Hair follicle dermal papilla cell (primary cell): ENCODE measurements at places on chromosomes 1 and 21. TPM values are rescaled to one million over a fixed set of nuclear protein-coding genes. Genes with fewer than 3 reads are reported as not detected.

C1orf94 gene
- under 0.01 TPM in 1 of 2 replicates, not detected in the other for total RNA-seq

C1orf74 gene
- total RNA-seq: 1.8 and 1.9 TPM in 2 replicates

HRNR gene
- under 0.01 TPM in 1 of 2 replicates, not detected in the other for total RNA-seq

BNIPL gene
- under 0.01 and 0.12 TPM in 2 replicates for total RNA-seq

CFHR5 gene
- not detected in 2 replicates for total RNA-seq

RBBP5 gene
- total RNA-seq: 19.6 and 19.8 TPM in 2 replicates

CCDC190 gene
- total RNA-seq: 0.16 and 0.49 TPM in 2 replicates

FMO2 gene
- 6.2 and 12.0 TPM in 2 replicates for total RNA-seq

C8A gene
- not detected in 2 replicates for total RNA-seq

PTGS2 gene
- total RNA-seq: 9.1 and 17.4 TPM in 2 replicates

MXRA8 gene
- total RNA-seq: 621 and 684 TPM in 2 replicates

ZBTB8A gene
- 7.7 and 8.6 TPM in 2 replicates for total RNA-seq

DNM3 gene
- 9.7 and 11.0 TPM in 2 replicates for total RNA-seq

SYTL1 gene
- total RNA-seq: 0.24 and 0.81 TPM in 2 replicates

CFAP141 gene
- total RNA-seq: not detected in 2 replicates

ADORA1 gene
- 1.3 and 5.5 TPM in 2 replicates for total RNA-seq

AKNAD1 gene
- 0.49 TPM in 1 of 2 replicates, not detected in the other for total RNA-seq

OR2T2 gene
- total RNA-seq: not detected in 2 replicates

NUP210L gene
- 0.12 and 0.16 TPM in 2 replicates for total RNA-seq

KCNJ9 gene
- not detected in 2 replicates for total RNA-seq

PADI3 gene
- total RNA-seq: 0.12 TPM in 1 of 2 replicates, not detected in the other

HPCA gene
- total RNA-seq: 0.16 and 0.49 TPM in 2 replicates
